ENCODE measurements at places on chromosomes 7 and 10. TPM values are rescaled to one million over a fixed set of nuclear protein-coding genes. Genes with fewer than 3 reads are reported as not detected.

DNA sequence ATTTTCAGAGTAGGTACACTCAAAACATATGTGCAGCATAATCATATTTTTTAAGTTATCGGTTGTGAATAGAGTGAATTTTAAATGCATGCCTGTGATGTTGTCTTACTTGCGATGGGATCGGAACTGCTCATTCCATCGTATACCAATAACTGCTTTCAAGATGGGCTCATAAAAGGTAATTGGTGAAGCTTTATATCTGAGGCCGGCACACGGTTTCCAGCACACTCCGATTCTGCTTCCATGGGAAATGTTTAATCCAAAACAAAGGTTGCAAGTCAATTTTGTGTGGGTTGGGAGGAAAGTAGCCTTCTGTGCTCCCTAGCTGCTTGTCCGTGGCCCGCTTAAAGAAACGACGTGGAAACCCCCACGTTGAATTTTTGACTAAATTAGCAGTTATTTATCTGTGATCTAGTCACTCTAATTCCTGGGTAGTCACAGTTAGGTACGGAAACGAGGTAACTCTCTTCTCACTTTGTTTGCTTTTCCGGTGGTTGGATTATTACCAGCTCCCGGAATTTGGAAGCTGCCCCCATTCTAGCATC, 10.1 kb upstream of the CELF2 start:
- DNase-seq, result no peak

DNA sequence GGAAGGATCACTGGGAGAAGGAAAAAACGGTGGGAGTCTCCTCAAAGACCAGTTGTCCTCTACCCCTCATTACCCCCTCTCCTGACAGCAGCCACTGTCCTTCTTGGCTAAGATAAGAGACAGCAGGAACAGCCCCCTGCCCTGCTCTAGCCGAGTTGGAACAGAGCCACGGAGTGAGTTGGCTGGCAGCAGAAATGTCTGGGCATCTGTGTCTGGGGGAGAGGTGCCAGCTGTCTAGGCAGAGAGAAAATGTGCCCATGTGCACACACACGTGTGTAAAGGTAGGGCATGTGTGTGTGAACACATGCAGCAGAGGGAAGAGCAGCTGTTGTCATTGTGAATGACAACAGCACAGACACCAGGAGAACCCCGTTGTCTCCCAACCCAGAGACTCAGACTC, 9.4 kb upstream of the HILPDA start:
- peak; percentile 86 for DNase-seq

DNA sequence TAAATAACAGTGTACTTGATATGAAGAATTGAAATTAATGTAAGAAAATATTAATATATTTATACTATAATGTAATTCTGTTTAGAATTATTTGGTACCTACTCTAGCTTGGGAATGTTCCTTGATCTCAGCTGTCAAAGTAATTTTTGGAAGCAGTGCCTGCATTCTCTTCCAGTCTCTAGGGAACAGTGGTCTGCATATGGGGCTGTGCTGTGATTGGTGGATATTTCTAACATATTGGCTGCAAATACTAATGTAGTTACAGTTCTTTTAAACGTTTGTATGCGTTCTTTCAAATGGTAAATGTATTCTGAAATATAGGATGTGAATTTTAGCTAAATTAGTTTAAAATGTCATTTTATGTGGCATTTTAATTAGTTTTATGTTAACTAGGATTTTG, 87.2 kb downstream of the PHF14 start:
- no peak for DNase-seq

DNA sequence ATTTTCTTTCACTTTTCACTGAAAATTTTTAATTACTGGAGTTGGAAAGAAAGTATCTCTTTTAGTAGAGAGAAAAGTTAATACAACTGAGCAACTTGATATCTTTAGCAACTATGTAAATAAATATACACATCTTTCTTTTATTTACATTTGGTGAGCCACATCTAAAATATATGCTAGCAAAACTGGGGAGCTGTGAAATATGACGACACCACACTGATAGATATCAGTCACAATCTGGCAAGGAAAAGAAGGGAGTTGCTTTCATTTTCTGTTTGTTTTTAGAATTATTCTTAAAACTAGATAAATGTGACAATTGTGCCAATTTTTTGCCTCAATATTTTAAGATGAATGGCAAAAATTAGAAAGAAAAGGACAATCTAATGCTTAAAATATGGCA, 2.7 kb upstream of the ZNF804B start:
- no peak for DNase-seq

DNA sequence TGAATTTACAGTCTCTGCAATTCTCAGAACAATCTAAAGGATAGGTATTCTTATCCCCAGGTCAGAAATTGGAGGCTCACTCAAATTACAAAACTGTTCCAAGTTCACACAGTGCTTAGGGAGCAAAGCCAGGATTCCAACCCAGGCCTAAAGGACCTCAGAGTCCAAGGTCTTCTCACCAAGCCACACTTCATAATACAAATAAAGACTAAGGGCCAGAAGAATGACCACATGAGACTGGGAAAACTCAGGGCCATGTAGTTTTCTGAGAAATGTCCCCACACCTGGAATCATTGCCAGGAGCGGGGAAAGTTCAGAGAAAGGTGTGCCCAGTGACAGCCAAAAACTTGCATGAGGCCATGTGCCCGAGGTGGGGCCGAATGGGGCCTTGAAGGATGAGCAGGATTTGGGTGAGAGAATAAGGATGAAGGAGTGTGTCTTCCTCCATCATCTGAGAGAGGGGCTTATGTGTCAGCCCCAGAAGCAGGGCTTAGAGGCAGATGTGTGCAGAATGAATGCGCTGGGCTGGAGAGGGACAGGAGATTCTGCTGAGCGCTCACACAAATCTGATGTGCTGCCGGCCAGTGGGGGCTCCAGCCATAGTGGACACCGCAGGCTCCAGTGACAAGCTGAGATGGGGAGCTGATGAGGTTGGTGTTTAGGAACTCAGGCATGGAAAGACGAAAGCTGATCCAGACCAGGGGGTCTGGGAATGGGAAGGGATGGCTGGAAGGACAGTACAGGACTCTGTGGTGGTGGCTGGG, 35.9 kb downstream of the BLNK start:
- no peak for DNase-seq

DNA sequence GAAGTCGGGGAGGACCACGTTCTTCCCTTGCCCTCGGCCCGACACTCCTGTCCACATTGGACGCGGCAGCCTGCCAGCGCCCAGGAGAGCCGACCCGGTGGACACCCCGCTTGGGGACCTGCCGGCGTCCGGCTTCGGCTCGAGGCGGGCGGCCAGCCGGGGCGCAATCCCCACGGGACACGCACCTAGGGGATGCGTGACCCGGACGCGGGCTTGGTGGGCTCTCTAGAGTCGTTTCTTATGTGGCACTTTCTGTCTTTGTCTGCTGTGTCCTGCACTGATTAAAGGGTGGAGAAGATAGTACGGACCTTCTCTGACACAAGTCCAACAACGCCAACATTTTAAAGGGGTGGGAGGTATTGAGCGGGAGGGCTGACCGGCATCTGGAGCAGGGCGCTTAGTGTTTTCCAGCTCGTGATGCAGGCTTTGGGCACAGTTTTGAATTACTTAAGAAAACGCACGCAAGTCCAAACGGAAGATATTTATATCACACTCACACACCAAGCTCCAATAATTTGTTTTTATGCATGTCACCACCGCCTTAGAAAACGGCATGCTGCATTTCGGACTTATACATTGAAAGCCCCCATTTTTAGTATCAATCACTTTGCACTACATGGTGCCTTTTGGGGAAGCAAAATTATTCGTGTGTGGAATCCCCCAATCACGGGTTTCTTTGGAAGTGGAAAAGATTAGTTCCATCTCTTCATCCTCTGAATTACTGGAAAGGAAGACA, 3.9 kb upstream of the SPAG6 start:
- DNase-seq, result no peak

DNA sequence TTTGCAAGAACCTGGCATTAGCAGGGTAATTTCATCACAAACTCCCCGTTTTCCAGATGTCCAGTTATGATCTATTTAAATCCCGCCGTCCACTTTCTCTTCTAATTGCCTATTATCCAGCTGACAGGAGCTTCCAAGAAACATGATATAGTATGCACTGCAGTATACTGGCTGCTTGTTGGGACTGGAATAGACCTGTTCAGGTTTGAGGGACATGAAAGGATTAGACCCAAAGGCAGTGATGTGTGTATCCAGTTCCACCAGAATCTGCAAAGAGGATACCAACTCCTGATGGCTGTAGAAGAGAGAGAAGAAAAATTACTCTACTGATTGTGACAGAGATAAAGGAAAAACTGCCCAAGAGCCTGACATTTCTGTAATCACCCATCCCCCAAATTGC, 8.9 kb downstream of the MSS51 start:
- DNase-seq, result no peak

- DNase-seq, result no peak
These were observed 29.7 kb upstream of the PLEKHA1 start for GRCh38 chr10:122344741-122345258.

GRCh38 chr7:122038904-122039303, 105.1 kb downstream of the AASS start:
- no peak for DNase-seq

DNA sequence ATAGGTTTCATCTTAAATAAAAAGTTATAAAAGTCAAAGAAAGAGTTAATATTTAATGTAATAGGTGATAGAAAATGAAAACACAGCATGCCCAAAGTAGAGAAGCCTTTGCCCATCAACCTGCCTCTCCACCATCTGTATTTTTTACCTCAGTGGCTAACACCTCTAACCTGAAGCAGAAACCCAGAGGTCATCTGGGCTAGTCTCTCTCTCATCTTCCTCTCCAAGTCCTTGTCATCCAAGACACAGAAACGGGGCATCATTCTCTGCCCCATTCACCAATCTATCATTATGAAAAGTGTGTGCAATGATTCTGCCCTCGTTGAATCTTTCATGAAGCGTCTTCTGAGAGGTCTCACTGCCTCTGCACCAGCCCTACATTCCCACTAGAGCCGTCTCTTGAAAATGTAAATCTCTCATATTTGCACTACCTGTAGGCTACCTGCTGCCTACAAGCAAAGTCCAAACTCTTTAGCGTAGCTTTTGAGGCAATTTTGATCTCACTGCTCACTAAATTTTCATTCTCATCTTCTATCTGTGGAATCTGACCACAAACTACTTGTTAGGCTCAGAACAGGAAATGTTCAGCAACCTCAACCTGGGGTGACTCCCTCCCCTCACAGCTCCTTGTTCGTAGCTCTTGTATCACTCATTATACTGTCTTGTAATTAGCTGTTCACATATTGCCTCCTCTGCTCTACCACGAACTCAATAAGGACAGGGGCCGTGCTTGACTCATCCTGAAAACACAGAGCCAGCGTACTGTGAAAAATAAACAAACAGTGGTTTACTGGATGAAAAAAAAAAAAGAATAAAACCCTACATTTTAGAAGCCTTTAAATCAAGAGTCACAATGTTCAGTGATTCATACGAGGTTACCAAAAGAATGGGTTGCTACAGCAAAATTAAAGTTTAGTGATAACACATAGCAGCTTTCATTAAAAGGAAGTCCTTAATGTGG, 83.1 kb downstream of the CTNNA3 start:
- DNase-seq, result no peak

GRCh38 chr7:50837965-50838364, 55.3 kb upstream of the GRB10 start:
- no peak for DNase-seq

- DNase-seq, result no peak
These were observed 880 bp upstream of the MGAM2 start for GRCh38 chr7:142110638-142111037.

DNA sequence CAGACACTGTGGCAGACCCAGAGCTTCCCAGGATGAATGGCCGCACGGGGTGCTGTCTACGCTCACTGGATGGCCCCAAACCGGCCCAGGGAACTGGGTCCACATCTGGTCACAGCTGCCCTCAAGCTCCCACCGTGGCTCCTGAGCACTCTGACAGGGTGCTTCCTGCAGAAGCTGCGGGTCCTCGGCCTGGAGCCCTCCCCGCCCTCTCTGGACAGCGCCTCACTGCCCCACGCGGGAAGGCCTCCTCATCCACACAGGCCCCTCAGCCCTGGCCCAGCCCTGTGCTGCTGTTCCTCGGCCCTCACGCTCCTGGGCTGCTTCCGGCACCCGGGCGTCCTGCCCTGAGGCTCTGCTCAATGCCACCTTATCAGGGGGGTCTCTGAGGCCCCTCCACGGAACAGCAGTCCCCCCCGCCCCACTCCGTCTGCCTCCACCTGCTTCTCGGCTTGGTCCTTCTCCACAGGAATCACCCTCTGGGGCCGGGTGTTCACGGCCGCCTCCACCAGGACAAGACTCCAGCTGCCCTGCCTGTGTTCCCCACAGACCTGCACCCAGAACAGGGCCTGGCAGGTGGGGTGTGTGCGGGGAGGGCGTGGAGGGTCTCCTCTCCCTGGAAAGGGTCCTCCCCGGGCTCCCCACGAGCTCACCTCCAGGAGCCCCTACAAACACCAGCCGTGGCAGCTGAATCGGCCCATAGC, 75.4 kb upstream of the PDGFA start:
- DNase-seq, result no peak

- DNase-seq, result no peak
These were observed 227.8 kb downstream of the ARHGAP21 start for GRCh38 chr10:24495666-24496460.

GRCh38 chr10:8417631-8418030, 363.1 kb downstream of the GATA3 start:
- no peak for DNase-seq

GRCh38 chr7:121605317-121605680, 209.2 kb upstream of the FAM3C start:
- no peak for DNase-seq

STEAP1B gene
- total RNA-seq, result 2.2 TPM

MRC1 gene
- total RNA-seq, result 23.1 TPM

DNA sequence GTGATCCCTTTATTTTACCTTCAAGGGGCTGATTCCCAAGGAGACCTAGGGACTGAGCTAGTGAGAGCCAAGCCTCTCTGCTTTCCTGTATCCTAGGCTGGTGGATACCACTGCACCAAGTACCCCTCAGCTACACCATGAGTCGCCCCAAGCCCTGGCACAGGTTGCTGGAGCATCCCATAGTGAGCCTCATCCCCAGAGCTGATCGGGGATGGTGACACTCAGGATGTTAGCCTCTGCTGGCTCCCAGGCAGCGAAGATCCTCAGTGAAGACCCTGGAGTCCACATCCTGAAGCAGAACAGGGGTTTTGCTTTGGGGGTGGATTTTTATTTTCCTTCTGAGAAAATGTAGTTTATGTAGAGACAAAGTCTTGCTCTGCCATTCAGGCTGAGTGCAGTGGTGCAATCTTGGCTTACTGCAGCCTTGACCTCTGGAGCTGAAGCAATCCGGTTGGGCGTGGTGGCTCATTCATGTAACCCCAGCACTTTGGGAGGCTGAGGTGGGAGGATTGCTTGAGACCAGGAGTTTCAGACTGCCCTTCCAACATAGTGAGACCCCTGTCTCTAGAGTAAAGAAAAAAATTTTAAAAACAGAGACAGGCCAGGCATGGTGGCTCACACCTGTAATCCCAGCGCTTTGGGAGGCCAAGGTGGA, 12.5 kb upstream of the ZNF212 start:
- no peak for DNase-seq
